D341Med (cell line): ENCODE measurements at places on chromosomes 4 and X.

- no peak for DNase-seq
Measured at GRCh38 chrX:68139791-68140190, 293.5 kb downstream of the OPHN1 start.

DNA sequence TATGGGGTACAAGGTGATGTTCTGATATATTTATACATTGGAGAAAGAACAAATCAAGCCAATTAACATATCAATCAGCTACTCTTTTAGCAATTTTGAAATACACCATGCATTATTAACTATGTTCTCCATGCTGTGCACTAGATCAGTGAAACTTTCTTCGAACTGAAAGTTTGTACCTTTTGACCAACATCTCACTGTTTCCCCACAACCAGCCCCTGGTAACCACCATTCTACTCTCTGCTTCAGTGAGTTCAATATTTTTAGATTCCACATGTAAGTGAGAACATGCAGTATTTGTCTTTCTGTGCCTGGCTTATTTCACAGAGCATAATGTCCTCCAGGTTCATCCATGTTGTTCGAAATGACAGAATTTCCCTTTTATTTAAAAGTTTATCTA, 246.1 kb upstream of the VCX start:
- no peak for DNase-seq

GRCh38 chr4:140816806-140817510, 60.8 kb upstream of the TBC1D9 start:
- no peak for DNase-seq

DNA sequence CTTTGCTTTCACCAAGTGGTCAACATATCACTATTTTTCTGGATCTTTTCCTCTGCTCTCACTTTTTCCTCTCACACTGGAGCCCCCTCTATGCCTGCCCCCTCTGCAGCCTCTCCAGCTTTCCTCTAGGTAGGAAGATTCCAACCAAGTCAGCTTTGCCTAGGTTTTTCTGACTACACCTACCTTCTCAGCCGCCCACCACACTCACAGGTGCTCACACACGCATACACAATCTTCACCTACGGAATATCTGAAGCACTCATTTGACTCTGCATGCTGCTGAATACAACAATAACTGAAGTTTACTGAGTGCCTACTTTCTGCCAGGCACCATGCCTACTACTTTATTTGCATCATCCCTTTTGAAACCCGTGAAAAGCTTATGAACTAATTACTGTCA, 328.0 kb downstream of the PPP3CA start:
- no peak for DNase-seq

GRCh38 chr4:22515888-22516541, at the start of gene ADGRA3:
Gene ADGRA3 (minus strand): TSS chr4:22516066. CDS start chr4:22515784, 282 bp downstream.
- DNase-seq: peak; percentile 92

GRCh38 chr4:131534944-131535645, 1614.0 kb upstream of the PCDH10 start:
- peak; percentile 20 for DNase-seq

DNA sequence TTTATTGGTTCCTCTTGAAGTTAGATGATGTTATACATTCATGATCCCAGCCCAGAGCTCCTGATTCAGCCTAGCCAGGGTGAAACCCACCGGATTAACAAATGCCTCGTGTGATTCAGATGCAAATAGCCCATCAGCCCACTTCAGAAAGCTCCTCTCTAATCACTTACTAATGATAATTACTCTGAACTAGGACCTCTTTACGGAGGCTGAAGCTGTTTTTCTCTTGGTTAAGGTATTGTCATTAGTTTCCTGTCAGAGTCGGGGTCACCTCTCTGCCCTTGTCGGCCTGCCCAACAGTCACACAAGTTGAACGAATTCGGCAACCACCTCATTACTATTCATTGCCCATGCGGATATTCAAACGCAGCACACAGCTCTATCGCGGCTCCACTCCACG, 36.6 kb downstream of the ZFP42 start:
- no peak for DNase-seq

GRCh38 chr4:154516318-154517029, 24.9 kb upstream of the DCHS2 start:
- DNase-seq: no peak

- no peak for DNase-seq
Measured at GRCh38 chr4:184383497-184384055, 90.8 kb downstream of the IRF2 start.

DNA sequence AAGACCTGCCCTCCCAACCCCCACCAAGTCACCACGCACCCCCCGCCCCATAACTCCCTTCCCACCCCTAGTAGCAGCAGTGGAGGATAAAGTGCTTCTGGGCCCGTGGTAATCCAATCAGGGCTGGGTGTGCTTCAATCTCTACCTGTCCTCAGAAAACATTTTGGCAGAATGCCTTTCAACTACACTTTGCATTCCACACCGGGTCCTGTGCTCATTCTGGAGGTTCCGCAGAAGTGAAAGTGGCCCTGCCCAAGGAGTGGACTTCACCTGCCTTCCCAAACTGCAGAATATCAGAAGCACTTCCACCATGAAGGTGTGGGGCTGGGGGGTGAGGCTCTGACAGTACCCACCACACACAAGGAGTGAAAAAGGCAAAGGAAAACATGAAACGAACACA, 322.3 kb downstream of the DHX15 start:
- no peak for DNase-seq

- DNase-seq: no peak
Measured at GRCh38 chrX:15299941-15300851, 15.2 kb downstream of the ASB11 start.

GRCh38 chrX:80879143-80879542, 69.5 kb upstream of the BRWD3 start:
- DNase-seq: no peak

DNA sequence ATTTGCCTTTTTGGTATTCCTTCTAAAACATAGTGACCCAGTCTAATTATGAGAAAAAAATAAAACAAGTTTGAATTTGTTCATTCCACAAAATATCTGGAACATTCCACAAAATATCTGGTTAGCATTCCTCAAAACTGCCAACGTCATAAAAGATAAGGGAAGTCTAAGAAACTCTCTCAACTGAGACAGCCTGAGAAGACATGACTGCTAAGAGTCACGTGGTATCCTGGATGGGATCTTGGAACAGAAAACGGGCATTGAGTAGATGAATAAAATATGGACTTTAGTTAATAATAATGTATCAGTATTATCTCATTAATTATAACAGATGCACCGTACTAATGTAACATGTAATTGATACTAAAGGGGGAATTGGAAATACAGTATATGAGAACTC, 280.9 kb downstream of the ARAP2 start:
- no peak for DNase-seq

DNA sequence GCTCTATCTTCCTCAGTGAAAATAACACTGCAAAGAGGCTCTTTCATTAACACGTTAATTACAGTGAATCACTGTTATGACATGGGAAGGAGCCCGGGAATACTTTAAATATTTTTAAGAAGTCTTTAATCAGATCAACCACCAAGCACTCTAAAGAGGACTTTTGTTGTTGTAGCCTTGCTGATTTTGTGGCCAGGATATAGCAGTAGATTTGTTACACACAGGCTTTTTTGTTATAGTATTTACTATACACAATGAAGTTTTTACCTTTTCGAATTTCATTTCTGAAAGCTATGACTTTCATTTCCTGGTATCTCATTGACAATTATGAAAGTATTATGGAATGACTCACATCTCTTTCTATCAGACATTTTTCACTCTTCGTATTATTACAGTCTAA, 20.3 kb downstream of the FGF13 start:
- DNase-seq: no peak

GRCh38 chr4:172369471-172369959, 556.3 kb downstream of the GALNTL6 start:
- DNase-seq: no peak

GRCh38 chr4:4969298-4969697, 50.0 kb downstream of the CYTL1 start:
- DNase-seq: no peak

GRCh38 chr4:74033739-74034138, 4.8 kb downstream of the CXCL3 start:
- DNase-seq: no peak

DNA sequence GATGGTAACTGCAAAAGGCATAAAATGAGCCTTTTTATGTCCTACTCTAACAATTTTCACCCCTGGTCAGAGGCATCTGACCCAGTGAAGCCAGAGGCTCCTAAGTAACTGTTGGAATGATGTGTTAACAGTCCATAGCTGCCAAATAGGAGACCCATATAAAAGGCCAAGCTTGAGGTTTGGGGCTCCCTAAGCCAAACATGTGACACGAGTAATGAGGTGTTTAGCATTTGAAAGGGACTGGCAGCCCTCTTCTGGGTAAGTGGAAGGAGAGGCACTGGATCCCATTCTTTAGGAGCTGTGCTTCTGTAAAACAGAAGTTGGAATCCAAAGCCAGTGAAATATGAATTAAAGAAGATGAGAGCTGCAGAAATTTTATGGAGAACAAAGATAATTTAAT, 100.6 kb upstream of the PNPLA4 start:
- no peak for DNase-seq

DNA sequence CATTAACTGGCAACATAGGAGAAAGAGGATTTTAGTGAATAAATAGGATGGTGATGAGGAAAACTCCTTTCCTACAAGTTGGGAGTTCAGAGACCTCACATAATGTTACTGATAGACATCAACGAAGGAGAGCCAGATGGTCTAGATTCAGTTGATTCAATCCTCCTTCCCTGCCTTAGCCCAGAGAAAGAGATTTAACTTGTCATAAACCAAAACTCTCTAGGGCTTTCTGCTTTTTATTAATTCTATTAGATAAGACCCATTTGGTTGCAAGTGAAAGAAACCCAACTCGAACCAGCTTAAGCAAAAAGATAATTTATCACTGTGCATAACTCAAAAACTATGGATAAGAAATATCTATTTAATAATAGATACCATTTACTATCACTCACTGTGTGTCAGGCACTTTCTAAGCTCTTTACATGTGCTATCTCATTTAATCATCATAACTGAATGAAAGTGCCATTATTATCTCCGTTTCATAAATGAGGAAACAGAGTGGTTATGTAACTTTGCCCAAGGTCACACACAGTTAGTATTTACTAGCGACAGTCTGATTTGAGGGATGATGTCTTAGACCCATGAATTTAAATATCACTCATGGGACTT, 4.3 kb upstream of the UNC5C start:
- peak; percentile 43 for DNase-seq

- no peak for DNase-seq
Measured at GRCh38 chr4:10959586-10959985, 275.0 kb upstream of the CLNK start.

DNA sequence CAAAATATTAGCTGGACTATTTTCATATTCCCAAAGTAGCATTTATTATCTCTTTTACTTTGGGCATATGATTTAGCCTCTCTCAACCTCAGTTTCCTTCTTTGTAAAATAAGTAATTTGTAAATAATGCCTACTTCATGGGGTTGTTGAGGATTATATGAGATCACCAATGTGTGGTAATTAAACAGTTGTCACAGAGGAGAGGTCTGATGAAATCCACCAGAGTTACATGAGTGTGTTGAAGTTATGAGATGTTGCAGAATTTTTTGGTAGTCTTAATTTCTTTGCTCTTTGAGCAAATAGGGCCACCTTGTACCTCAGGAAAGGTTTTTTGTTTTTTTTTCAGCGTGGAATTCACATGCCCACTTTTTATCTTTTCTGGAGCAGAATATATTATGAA, 1.4 kb downstream of the COX7B start:
- no peak for DNase-seq

GRCh38 chrX:121333942-121334341, 286.5 kb downstream of the GLUD2 start:
- DNase-seq: no peak

DNA sequence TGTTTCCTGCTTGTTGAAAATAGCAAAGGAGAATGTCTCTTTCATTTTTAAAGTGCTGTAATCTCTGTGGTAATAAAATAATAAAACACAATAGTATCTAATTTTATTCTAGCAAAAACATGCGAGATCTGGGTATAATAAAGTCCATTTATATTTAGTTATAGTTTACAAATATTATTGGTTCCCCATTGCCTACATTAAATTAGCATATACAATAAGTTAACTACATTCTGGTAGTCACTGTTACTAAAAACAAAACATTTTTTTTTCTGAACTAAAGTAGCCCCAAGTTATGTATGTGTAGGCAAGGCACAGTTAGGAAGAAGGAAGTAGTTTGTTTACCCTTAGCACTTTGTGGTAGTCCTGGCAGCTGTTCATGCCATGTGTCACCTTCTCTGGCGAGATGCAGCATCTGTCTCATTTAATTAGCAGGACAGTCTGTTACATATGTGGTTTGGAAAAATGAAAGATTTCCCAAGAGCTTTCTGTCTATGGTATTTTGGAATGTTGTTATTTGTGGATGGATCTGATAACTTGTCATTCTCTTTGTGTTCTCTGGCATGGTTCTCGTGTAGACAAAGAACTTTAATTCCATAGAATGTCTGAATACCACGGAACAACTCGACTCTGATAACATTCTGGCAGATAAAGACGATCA, 231.3 kb upstream of the PITX2 start:
- no peak for DNase-seq

DNA sequence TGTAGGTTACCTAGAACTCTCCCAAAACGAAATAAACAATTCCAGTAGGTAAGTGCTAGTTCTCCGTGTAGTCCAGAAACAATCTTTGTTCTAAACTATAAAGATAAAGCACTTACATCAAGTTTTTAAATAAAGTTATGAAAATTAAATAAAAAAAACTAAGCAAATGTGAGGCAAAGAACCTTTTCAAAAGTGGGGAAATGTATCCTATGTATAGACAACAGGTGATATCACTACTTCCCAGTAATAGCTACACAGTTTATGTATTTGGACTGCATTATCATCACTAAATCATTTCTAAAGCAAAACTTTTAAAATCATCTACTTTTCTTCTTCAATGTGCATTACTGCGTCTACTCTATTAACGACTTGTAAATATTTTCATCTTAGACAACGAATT, 2.0 kb downstream of the YTHDC1 start:
- DNase-seq: no peak

DNA sequence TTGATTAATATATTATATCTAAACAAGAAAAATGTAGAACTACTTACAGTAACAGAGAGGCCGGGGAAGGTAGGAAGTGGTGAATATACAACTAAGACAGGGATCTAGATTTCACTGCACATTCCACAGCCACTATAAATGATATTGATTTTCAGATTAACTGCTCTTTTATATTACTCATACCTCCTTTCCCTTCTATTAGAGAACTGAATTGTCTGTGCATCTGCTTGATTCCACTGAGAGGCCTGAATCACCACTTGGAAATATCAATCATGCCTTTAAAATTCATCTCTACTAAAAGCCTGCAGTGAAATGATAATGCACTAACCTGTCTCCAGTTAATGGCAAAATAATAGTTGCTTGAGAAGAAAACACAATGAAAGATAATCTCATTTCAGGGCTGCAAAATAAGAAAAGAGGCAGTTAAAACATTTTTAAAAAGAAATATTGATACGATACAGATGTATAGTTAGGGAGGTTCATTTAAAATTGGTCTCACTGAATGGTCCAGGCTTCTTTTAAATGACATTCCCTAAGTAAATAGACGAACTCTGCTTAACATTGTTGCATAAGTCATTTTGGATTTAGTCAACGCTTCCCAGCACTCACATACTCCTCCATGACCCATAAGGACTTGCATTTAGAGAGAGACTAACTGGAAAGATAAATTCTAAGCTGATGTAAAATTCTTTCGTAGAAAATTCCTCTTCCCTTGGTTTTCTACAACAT, 3.8 kb downstream of the ANTXR2 start:
- DNase-seq: no peak

- no peak for DNase-seq
Measured at GRCh38 chrX:136291824-136292223, 8.9 kb upstream of the ADGRG4 start.

GRCh38 chrX:3712870-3713224, 602 bp downstream of the PRKX start:
- no peak for DNase-seq

- peak; percentile 77 for DNase-seq
Measured at GRCh38 chr4:140851032-140851636, 94.9 kb upstream of the TBC1D9 start.
